ENCODE measurements at places on chromosomes 1 and 21.

DNA sequence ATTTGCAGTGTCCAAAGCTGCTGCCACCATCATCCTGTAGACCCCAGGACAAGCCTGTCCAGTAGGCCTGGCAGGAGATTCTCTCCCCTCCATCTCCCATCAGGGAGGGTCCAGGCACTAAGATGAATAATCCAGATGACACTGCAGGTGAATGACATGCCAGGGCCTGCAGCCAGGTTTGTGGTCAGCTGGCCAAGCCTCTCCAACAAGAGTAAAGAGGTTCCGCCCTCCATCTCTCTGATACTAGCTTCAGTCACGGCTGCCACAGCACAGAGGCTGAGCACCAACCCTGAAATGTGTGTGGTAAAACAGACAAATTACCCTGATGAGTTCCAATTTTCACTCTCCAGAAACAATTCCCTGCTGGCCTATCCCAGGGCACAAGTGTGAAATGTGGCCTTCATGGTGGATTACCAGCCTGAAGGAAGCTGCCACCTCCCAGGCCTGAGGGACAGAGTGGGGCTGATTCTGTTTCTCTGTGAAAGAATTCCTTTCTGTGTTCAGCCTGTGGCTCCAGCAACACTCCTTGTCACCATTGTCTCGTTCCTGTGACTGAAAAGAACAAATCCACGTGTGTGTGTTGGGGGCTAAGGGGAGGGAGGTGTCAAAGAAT is 19.9 kb upstream of the LHX4 start:
- DNase-seq: no peak

DNA sequence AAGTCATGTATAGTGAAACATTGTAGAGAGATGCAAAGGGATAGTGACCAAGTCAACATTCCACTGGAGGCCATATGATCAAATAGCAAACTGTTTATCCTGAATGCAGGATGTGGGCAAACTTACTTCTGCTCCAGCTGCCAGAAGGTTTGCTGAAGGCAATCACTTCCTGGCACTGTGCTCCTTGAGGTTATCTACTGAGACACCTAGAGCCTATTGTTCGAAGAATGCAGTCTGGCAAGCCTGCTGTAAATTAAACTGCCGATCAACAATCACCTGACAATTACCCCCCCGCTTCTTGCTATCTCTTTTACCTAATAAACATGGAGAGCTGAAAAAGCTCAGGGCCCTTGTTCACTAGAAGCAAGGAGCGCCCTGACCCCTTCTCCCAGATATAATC is 139.4 kb upstream of the B3GALT2 start:
- DNase-seq: no peak

- DNase-seq: no peak
These were observed 8.0 kb downstream of the MRPS14 start for GRCh38 chr1:175015243-175015642.

GRCh38 chr1:17081439-17081838 is 27.6 kb upstream of the SDHB start:
- no peak for DNase-seq

GRCh38 chr21:33949516-33950430 is 34.2 kb upstream of the ATP5PO start:
- DNase-seq: no peak

DNA sequence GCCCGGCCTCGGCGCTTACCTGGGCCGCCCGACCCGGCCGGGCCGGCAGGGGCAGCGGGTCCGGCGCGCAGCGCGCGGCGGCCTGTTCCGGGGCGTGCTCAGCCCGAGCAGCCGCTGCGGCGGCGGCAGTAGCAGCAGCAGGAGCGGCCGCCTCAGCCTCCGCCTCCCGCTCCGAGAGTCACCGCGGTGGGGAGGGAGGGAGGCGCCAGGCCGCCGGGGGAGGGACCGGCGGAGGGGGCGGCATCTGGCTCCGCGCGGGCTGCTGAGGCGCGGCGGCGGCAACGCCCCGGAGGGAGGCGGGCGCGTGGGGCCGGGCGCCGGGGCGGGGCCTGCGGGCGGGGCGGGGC is at the start of gene CTNNBIP1:
TSS of gene CTNNBIP1 (minus strand) at position 194 of the 347 bp plus-strand sequence. CDS start 38,205 bp downstream, outside the sequence.
- no peak for DNase-seq

GRCh38 chr21:33587792-33588484 is 546 bp downstream of the DONSON start:
- DNase-seq: peak; percentile 37

GRCh38 chr21:31874812-31875212 is 2.0 kb downstream of the HUNK start:
- no peak for DNase-seq

DNA sequence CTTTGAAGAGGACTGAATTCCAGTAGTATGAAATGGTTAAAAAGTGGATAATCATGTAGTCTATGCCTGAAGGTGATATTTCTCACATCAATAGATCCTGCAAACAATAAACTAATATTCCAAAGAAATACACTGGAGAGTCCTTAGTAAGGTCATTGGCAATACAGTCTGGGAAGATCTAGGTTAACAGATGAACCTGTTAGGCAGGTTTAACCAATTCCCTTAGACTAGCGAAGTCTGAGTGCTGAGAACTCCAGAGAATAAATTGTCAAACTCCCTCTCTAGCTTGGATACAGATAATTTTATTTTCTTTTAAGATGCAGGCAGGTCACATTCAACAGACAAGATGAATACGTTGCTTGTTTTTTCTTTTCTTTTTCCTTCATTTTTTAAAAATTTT is 2.4 kb downstream of the GPR157 start:
- no peak for DNase-seq

GRCh38 chr1:107673006-107673405 is 292.0 kb downstream of the VAV3 start:
- no peak for DNase-seq

DNA sequence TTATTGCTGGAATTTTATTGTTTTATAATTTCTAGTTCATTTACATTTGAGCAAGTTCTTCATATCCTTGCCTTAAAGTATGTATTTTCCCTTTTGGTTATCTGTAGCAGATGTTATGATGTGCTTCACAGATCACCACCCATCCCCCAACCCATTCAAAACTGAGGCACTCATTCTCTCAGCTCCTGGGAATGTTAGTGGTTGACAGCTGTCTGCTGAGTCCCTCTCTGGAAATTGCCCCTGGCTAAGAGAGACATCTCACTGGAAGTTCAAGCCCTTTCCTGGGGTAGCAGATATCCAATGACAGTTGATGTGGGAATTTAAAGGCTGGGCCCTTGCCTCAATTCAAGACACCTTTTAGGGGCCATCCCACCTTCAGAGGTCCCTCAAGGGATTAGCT is 4.3 kb upstream of the DPYD start:
- no peak for DNase-seq

DNA sequence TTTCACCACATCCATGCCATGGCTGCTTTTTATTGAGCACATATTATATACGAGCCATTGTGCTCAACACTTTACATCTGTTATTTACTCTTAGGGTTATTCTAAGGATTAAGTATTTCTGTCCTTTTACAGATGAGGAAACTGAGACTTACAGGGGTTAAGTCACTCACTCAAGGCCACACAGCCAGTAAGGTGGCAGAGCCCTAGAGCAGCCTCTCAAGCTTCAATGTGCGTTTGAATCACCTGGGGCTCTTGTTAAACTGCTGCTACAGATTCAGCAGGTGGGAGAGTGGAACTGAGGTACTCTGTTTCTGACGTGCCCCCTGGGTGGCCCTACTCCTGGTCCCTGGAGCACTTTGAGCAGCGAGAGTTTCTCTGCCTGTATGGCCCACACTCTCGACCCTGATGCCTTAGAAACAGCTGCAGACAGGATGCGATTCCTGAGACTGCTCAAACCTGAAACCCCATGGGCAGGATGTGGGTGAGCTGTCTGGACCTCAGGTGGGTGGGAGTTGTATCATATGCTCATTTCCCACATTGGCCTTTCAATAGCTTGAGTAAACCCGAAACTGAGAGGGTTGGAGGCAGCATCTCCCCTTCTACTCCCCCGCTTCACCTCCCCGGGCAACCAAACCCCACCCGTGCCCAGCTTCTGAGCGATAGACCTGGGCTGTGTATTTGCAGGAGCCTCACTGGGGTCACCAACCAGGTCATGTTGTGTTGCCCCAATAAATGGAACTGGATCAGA is 59.3 kb downstream of the MAN1C1 start:
- DNase-seq: no peak

DNA sequence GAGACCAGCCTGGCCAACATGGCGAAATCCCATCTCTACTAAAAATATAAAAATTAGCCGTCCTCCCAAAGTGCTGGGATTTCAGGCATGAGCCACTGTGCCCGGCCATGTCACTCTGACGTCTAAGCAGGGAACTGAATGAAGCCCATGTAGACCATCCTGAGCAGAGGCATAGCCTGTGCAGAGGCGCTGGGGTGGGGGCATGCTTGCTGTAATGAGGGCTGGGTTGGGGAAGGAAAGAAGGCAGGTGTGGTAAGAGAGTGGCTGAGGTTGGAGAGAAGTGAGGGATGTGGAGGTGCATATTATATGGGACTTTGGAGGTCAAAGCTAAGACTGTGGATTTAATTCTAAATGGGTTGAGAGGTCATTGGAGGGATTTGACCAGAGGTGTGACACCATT is 47.1 kb upstream of the SCMH1 start:
- DNase-seq: no peak

DNA sequence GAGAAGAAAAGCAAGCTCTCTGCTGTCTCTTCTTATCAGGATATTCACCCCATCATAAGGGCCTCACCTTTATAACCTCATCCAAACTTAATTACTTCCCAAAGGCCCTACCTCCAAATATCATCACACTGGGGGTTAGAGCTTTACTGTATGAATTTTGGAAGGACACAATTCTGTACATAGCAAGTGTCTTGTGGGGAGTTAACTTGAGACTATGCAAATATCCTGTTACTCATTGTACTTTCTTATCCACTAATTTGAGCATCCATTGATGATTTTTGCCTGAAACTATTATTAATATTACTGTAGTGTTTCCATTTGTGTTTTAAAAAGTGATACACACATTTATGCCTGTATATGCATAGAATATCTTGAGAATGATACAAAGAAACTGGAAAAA is 129.1 kb upstream of the IVNS1ABP start:
- DNase-seq: no peak

GRCh38 chr1:2388004-2388913 is 3.1 kb downstream of the MORN1 start:
- no peak for DNase-seq

- no peak for DNase-seq
These were observed 9.2 kb downstream of the GPR157 start for GRCh38 chr1:9119745-9120144.

DNA sequence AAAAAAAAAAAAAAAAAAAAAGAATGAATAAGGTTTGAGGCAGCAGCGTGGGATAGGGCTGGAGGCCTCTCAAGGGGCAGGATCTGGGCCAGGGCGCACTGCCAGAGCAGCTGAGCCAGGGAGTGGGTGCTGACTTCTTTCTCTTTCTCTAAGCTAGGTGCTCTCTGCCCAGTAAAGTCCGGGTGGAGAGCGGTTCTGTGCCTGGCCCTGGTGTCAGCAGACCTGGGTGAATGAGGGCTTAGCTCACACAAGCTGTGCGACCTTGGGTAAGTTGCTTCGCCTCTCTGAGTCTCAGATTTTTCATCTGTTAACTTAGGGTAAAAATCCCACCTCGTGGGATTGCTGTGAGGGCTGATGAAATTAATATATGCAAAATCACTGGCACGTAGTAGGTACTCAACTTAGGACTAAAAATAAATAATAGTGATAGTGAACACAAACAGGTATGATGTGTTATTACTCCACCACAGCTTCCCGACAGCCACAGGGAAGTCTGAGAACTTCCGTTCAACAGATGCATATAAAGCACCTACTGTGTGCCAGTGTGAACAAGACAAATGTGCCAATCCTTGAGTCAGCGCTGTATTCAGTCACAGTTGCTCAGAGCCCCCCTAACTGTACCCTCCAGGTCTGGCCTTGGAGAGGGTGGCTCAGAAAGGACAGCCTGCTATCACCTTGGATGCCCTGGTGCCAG is 2.0 kb upstream of the FAM131C start:
- DNase-seq: no peak

- DNase-seq: peak; percentile 42
These were observed 624 bp downstream of the ARHGAP29 start for GRCh38 chr1:94236630-94237290.

DNA sequence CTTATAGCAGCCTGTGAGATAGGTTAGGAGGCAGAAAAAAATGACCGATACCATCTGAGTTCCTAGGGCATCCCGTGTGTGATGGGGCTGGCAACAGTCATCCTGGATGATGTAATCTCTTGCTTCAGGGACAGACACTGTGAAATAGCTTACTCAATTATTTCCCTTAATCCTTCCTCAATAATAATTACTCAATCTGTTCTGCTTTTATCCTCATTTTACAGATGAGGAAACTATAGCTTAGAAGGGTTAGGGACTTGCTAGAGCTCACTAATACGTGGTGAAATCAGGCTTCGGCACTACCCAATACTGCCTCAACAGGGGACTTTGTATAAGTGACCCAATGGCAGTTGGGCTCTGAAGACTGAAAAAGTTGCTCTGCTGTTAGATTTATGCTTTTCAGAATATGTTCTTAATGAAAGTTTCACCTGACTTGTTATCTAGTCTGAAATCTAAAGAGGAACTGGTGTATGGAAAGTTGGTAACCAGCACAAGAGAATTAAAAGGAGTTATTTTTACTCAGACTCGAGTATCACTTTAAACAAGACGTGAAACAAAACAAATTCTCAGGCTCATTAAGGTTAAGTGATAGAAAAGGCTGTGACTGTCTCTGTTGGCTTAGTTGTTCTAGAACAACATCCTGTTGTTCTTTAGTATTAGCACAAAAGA is 14.4 kb downstream of the CD55 start:
- DNase-seq: no peak

GRCh38 chr1:116347696-116348095 is 25.3 kb upstream of the ATP1A1 start:
- no peak for DNase-seq

GRCh38 chr1:204997591-204998355 is 45.2 kb upstream of the CNTN2 start:
- DNase-seq: no peak

- DNase-seq: no peak
These were observed 67.8 kb downstream of the ITPKB start for GRCh38 chr1:226671277-226671676.

GRCh38 chr1:204191456-204191855 is 4.8 kb downstream of the KISS1 start:
- DNase-seq: no peak
